ENCODE measurements at places on chromosomes 3 and 15.
A peak's percentile ranks its signal among the peaks of the same experiment; 100 is the strongest.

DNA sequence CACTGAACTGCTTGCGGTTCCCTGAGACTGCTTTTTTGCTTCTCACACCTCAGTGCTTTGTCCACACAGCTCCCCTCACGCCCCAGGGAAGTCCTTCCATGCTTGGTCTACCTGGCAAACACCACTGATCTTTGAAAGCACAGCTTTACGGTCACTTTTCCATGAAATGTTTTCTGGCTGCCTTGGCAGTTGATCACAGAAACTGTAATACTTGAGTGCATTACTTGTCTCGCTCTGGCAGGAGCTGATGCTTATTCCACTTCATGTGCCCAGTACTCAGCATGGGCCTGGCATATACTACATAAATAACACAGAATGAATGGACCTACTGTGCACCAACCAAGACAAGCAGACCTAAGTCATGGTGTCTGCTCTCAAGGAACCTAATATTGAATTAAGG, 121.1 kb downstream of the MEX3B start:
- no peak for DNase-seq

- no peak for DNase-seq
These were observed 440.7 kb upstream of the ARHGEF26 start for GRCh38 chr3:153680526-153680925.

DNA sequence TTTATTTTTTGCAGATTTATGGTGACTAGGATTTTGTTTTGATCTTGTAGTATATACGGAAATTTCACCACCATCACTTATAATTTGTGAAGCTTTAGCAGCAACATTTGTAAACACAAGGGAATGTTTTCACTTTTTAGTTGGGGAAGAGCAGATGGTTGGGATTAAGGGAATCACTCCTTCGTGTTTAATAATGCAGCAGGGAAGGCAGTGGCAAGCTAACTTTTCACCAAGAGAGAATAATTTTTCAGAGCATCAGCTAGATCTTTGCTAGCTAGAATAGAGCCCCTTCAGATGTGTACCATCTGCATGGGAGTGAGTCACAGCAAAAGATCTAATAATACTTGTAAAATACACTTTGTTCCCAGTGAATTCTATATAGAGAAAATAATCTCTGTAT, 632.7 kb downstream of the CADM2 start:
- DNase-seq: peak; percentile 62

DNA sequence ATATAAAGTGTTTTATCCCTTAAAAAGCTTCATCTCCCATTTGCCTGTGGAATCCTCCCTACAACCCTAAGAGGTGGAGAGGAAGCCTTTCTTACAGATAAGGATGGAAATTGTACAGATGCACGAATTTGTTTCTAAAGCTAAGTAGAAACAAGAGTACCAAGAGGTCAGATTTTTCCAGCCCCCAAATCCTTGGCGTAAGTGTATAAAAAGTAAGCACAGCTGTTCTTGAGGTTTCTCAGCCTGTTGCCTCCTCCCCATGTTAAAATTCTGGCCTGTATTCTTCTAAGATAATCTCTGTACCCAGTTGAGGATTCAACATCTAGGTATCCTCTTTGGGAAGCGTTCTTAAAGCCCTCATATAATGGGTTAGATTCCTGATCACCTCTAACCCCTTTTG, 34.9 kb downstream of the RAB7A start:
- no peak for DNase-seq

DNA sequence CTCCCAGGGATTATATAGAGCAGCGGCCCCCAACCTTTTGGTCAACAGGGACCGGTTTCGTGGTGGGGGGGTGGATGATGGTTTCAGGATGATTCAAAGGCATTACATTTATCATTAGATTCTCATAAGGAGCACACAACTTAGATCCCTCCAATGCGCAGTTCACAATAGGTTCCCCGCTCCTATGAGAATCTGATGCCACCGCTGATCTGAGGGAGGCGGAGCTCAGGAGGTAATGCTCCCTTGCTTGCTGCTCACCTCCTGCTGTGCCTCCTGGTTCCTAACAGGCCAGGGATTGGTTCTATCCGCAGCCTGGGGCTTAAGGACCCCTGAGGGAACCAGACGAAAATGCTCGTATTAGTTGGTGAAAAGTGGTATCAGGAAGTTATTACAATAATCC, 1.3 kb upstream of the HACD2 start:
- peak; percentile 91 for DNase-seq

DNA sequence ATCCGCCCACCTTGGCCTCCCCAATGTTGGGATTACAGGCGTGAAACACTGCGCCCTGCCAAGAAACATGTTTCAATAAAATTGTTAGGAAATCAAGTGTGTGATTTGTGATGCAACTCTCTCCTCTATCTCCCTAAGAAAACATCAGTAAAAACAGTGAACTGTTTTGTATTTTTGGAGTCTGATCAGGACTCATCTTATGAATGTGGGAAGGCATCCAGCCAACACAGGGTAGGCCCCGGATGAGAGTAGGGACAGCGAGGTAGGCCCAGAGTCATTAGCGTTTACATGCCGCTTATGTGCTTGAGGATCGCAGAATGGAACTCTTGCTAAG, 884 bp upstream of the GLYCTK start:
- no peak for DNase-seq

DNA sequence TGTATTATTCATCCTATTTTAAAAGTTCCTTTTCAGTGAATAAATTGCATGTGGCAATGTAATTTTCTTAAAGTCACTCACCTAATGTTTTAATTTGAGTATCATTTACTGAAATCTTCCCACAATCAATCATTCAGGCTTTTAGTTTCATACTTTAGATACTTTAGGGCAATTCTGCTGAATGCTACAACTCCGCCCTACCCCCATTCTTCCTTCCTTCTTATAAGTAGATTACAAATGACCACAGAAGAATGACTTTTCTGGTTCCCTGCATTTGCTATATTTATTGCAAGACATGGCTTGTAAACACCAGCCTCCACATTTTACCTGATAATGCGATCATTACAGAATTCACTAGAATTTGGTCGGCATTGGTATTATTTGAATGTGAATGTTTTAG, 1061.9 kb downstream of the FHIT start:
- DNase-seq: no peak

GRCh38 chr3:87120881-87121280, 106.2 kb upstream of the CHMP2B start:
- peak; percentile 86 for DNase-seq

- DNase-seq: no peak
These were observed 7.8 kb upstream of the GPR171 start for GRCh38 chr3:151210676-151211381.

DNA sequence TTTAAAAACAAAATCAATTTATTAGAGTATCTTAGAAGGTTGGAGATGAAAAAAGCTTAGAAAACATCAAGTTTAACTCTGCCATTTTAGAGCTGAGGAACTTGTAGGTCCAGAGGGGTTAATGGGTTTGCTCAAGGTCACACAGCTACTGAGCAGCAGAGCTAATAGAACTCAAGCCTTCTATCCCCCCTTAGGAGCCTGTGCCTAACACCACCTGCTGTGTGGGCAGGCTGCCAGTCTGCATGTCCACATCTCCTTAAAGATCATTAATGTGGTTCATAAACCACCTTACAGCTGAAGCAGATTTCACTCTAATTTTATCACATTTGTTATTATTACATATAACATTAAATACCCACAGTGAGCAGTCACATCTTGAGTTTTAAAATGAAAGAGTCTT, 14.1 kb upstream of the SLC35G2 start:
- peak; percentile 23 for DNase-seq

DNA sequence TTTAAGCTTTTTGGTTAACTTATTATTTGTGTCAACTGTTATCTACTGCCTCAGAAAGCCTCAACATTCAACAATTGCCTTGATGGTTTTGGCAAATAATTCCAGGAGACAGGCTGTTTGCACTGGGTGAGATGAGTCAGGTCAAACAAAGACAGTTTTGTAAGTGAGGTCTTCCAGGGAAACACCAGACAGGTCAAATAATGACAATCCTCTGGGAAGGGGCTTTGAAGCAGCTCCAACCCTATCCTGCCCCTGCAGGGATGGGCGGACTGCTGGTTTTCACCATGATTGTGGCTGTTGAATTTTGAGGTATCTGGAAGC, 79.4 kb upstream of the PRR23E start:
- DNase-seq: no peak

- peak; percentile 88 for DNase-seq
These were observed 76.5 kb downstream of the HMG20A start for GRCh38 chr15:77497110-77497737.

DNA sequence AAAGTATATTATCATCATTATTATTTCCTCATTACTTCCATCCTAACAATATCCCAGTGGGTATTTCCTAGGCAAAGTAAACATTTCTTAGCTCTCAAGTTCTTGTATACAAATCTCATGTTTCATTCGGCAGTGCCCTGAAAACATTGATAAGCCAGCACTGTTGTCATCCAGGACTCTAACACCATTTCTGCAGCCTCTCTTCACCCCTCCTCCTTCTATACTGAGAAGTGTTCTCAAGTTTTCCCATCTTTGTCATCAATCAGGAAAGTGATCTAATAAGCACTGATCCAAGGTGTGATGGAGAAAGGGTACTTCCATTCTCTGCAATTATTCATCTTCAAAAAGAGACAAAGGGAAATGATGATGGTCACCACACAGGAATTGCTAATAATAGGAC, 168.4 kb upstream of the CCDC54 start:
- no peak for DNase-seq

DNA sequence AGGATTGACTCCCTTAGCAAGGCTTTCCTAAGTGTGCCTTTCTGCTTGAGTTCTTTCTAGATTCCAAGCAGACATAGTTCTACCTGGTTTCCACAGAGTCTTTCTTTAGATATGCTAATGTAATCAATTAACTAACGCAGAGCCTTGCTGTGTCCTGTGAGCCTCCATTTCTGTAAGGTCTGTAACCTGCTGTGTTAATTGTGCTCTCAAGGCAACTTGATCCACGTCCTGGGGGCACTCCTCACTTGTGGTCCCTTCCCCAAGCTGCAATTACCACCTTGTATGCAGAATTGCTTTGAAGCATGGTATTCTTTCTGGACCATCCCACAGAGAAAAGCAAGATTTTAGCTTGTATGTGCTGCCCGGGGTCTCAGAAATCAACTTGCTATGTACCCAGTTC, 29.5 kb upstream of the THSD4 start:
- no peak for DNase-seq

DNA sequence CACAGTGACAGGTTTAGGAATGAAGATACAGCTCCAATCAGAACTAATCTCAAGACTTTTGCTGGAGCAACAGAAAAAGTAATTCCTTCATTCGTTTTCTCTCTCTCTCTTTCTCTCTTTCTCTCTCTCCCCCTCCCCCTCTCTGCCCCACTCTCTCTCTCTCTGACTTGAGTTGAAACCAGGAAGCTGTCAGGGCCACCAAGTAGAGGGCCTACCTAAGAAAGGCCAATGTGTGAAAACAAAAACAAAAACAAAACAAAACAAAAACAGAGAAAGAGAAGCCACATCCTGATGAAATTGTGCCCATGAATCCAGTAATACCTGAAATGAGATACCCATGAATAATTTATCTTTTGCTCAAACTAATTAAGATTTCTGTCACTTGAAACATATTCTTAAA, 72.9 kb downstream of the ATP8B4 start:
- DNase-seq: no peak

DNA sequence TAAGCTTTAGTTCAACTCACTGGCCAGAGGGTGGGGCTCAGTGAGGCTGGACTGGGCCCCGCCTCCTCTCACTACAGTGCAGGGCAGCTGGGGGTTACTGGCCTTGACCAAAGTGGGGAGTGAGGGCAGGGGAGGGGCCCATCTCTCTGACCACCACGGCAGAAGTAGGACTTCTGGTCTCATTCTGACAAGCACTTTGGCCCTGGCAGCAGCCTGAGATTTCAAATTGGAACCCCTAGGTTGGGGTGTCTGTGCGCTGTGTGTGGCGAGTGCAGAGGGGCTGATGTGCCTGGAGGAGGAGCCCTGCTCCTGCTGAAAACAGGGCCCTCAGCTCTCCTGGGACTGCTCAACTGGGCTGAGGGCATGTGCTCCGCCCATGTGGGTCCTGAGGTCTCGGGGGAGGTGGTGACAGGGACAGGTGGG, 60.3 kb upstream of the RPL32 start:
- DNase-seq: peak; percentile 69

- DNase-seq: no peak
These were observed 101.4 kb downstream of the CCNL1 start for GRCh38 chr3:157058392-157059071.

DNA sequence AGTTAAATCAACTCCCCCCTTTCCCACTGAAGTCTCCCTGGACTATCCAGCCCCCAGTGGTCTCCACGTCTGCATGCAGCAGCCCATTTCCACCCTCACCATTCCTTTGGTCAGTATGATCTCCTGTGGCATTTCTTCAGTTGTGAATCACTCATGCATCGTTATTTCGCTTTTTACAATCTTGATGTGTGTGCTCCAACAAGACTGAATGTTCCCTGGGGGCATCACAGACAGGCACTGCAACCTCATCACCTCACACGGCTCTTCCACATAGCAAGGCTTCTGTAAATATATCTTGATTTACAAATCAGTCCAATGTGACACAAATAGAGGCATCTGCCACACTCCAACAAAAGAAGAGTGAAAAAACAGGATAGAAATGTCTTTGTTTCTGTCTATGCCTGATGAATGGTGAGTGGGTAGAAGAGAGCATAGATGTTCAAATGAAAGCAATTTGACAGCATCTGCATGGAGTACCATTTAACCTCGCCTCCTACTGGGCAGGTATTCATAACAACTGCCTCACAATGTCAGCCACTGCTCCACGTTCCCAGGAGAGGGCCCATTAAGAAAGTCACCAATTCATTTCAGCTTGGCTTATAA, 5.2 kb downstream of the HEG1 start:
- peak; percentile 18 for DNase-seq

DNA sequence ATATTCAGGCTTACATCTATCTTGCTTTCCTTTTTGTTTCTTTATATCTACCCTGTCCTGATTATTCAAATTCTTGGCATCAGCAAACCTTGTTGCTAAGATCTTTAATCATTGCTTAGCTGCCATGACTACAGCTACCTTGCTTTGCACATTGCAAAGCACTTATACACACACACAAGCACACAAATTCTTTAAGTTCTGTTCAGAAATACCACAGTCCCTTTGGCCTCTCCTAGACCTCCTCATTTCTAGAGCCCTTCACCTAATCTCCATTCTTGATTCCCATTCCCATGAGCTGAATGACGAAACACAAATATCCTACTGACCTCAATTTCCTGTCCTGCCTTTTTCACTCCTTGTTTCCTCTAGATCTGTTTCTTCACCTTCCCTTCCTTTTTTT, 409.6 kb downstream of the UNC13C start:
- no peak for DNase-seq

- DNase-seq: no peak
These were observed 96.7 kb downstream of the IL5RA start for GRCh38 chr3:3013317-3014052.

- DNase-seq: no peak
These were observed 27.9 kb downstream of the ETV5 start for GRCh38 chr3:186080849-186081438.

DNA sequence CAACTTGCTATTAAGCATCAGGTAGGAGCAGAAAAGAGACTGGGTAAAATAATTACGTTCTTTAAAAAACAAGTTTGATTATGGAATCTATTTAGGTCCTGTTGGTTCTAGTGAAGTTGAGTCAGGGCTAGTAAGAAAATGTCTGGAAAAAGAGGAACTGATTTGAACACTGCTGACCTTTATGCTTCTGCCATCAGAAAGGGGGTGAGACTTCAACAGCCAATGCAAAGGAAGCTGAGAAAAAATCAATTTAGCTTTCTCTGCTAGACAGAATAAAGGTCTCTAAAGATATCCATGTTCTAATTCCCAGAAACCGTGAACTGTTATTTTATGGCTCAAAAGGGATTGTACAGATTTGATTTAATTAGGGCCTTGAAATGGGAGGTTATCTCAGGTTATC, 157.5 kb downstream of the ROBO2 start:
- DNase-seq: no peak

- DNase-seq: no peak
These were observed 27.3 kb upstream of the UBE2E1 start for GRCh38 chr3:23778446-23778845.

Data from NCI-H2171 treated with DMSO at 0.1 percent for 48 hours (cell line).